ENCODE measurements at places on chromosomes 1 and 21.

DNA sequence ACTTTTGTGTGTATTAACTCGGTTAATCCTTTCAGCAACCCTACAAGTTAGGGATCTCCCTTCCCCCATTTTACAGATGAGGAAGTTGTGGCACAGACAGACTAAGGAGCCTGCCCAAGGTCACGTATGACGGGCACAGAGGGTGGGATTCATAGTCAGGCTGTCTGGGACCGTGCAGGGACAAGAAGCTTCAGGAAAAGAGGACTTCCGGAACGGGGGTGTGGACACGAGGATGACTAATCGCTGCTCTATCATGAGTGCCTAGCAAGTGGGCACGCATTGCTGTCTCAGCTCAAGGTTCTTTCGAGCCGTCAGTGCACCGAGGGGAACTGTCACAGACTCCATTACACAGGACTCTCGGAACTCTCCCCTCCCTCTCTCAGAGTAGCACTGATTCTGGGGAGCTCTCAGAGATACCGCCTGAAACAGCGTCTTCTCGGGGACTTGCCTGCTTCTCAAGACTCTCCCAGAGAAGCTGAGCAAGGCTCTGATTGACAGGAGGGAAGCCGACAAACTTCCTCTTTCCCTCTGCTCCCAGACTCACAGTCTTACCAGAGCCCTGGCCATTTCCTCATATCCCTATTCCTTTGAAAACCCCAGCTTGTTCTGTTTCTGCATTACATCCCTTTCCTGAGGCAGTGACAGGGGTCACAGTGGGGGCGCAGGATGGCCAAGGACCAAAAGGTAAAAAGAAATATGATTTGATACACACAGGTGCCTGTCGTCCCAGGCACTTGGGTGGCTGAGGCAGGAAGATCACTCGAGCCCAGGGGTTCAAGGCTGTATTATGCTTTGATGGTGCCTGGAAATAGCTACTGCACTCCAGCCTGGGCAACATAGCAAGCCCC lies 14.4 kb downstream of the FHAD1 start:
- DNase-seq: no peak

- no peak for DNase-seq
Measured at GRCh38 chr1:24481843-24482610, 20.6 kb upstream of the RCAN3 start.

DNA sequence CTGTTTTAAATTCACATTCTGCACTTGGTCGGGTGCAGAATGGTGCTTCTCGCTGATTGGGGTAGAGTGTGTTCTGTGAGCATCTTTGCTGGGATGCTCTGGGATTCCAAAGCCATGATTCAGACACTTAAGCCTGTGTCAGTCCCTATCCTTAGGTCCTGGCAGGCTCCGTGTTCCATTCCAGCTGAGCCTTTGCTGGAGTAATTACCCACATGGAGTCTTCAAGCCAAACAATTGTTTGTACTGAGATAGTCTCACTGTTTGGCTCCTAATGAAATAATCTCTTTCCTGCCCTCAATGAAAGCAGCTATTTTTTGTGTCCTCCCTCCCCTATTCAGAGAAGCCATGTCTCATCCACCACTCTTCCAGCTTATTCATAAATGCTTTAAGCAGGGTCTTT lies 18.7 kb downstream of the SMAP2 start:
- DNase-seq: no peak

DNA sequence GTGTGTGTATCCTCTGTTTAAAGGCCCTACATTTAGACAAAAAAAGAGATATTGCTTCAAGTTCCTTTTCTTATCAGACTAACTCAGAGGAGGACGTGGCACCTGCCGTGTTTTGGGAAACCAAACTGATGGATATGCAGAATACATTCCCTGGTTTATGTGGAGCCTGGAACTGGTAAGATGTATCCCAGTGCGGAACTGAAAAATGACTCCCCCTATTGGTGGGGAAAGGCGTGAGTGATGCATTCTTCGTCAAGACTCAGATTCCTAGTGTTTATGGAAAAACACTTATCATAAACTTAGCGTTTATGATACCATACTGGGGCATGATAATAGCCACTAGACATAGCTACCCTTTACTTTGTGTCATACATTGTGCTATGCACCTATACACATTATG lies 154.2 kb downstream of the ZNF326 start:
- no peak for DNase-seq

GRCh38 chr1:80250573-80251168 lies 1244.1 kb upstream of the ADGRL4 start:
- no peak for DNase-seq

- DNase-seq: no peak
Measured at GRCh38 chr1:243719476-243719875, 130.6 kb downstream of the AKT3 start.

GRCh38 chr1:29145739-29146437 lies 22.2 kb upstream of the TMEM200B start:
- DNase-seq: no peak

DNA sequence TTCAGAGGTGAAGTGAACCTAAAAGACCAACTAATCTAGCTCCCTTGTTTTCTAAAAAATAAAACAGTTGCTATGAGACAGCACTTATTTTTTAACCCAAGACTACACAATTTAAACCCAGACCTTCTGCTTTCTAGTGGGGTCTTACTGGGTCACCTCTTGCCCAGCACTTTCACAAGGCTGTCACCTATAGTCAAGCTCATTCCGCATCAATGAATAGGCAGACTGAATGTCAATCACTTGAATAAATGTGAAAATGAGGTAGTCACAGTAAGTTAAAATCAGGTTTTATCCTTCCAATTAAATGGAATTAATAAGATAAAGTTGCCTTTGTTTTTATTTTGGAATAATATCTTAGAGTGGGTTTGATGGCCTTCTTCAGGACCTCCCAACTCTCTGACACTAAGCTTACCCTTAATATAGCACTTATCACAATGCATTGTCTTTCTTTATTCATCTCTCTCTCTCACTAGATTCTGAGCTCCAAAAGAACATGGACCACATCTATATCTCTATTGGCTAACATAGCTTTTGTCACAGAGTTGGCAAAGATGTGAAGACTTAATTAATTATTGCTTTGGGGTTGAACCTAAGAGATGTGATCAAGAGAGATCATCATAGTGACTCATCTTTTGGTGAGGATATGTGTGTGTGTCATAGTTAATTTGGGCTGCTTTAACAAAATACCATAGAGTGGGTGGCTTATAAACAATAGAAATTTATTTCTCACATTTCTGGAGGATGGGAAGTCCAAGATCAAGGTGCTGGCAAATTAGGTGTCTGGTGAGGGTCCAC lies 248.7 kb upstream of the DAB1 start:
- DNase-seq: no peak

DNA sequence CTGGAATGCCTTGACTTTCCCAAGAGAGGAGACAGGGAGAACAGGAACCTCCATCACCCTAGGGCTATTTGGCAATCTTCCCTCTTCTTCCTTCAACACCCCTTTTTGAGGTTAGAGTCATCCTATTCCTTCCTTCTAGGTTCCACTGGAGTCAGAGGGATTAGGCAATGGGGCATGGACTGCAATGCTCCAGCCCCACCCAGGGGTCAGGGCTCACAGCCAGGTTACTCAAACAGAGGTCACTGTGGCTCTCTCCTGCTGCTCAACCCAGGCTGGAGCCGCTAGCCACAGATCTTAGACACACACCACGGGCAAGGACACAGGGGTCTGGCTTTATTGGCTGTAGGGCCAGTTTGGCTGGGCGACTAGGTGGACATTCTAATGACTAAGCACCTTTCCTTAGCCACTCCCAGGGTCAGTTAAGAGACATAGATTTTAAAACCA lies 145.5 kb upstream of the NRIP1 start:
- DNase-seq: no peak

DNA sequence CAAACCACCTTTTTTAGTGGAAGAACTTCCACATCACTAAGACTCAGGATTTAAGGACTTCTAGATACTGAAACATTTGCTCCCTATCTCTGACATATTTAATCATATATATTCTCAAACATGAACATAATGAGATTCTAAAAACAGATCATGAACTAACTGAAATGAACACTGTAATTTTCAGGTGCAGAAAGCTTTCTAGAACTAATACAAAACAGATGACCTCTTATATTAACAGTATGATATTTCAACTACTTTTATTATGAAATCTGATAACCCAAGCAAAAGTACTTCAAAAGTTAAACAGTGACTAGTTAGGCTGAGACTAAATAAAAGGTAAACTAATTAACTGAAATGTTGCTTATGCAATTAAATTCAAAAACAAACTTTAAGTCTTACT lies 157.5 kb downstream of the COP1 start:
- no peak for DNase-seq

DNA sequence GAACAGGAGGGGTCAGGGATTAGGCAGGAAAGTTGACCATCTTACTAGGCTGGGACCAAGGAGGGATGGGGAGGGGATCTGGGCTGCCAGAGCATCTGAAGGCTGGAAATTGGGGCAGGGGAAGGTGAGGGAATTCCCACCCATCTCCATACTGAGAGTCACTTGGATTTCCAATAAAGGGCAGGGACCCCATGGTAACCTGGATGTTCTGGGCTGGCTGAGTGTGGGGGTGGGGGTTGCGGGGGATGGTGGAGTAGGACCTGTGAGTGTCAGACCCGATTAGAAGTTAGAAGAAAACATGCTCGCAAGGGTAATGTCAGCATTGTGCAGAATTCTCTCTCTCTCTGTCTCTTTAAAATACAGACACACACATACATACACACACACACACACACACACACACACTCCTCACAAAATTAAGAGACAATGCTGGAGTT lies 40.0 kb upstream of the EPS15 start:
- DNase-seq: no peak

GRCh38 chr1:35807614-35808449 lies at the start of gene AGO4:
TSS of gene AGO4 (plus strand) at chr1:35808016. CDS start at chr1:35808417, 401 bp downstream.
- DNase-seq: no peak

GRCh38 chr1:182917378-182917777 lies 35.6 kb downstream of the SHCBP1L start:
- DNase-seq: no peak

All from stimulated activated CD8-positive, alpha-beta memory T cell treated with anti-CD3 and anti-CD28 coated beads, Interleukin-15, amount 100 ng/mL, for 24 hours (primary cell).